Ammon's horn (tissue), 1 donor: ENCODE measurements at places on chromosomes 1 and 21.

- DNase-seq: no peak
Measured at GRCh38 chr1:219177363-219177762, 3.7 kb downstream of the LYPLAL1 start.

DNA sequence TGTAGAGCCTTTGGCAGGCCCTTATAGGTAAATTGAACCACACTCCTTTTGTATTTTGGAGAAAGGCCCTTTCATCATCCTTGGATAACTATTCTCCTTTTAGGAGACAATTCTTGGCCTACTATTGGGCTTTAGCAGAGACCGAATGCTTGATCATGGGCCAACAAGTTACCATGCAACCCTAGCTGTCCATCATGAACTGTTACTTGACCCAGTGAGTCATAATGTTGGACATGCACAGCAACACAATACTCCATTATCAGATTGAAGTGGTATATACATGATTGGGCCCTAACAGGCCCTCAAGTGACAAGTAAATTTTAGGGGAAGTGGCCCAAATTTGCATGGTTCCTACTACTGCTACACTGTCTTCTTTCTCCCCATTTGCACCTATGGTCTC, 84.4 kb downstream of the CATSPERE start:
- DNase-seq: no peak

DNA sequence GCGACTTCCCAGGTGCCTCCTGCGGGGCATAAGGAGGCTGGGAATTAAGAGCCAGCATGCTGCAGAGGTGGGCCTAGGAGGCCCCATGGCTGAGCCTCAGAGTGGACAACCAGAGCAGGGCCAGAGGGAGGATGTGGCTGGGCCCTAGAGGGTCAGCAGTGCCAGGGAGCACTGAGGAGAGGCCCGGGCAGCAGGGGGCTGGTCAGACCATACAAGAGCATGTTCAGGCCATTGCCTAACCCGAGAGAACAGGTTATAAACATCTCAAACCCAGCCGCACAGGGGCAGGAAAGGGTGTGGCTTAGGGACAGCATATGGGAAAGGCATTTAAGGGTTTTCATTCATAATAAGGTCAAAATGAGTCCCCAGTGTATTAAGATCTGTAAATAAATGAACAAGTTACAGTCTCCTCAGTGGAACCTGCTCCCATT, 51.1 kb downstream of the IER5 start:
- no peak for DNase-seq

GRCh38 chr21:43364851-43365424, 62.0 kb downstream of the SIK1 start:
- no peak for DNase-seq

- peak; percentile 69 for DNase-seq
Measured at GRCh38 chr1:40399984-40400704, 26.6 kb downstream of the SMAP2 start.

DNA sequence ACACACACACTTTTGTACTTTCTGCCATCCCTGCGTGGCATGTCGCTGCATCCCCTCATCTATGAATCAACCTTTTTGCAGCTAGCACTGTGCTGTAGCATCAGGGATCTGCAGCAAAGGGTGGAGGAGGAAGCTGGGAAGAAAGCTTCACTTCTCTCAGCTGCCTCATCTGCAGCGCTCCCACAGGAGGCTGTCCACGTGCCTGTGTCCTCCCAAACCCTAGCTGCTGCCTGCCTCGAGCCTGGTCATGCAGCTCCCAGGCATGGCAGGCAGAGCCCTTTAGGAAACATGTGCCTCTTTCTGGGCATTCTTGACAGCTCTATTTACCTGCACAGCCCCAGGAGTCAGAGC, 262.1 kb upstream of the SGIP1 start:
- peak; percentile 81 for DNase-seq

GRCh38 chr1:154881820-154882535, 11.9 kb upstream of the KCNN3 start:
- DNase-seq: no peak

GRCh38 chr1:55555956-55556725, 341.0 kb upstream of the USP24 start:
- DNase-seq: no peak

DNA sequence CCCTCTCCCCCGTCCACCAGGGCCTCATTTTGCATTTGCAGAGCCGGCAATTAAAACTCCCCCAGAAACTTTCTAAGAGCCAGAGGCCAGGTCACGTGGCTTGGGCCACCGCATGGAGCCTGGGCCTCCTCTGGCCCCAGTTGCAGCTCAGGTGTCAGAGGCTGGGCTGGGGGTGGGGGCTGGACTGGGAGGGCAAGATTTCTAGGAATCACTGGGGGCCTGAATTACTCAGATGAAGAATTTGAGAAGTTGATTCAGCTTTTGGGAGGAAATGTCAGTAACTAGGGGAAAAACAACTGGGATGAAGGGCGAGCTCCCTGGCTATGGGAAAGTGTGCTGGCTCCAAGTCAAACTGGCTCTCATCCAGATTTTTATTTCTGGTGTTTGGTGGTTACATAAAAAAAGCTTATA, 151.0 kb downstream of the CDC7 start:
- DNase-seq: no peak

GRCh38 chr1:58324558-58324957, 222.0 kb downstream of the OMA1 start:
- DNase-seq: no peak

DNA sequence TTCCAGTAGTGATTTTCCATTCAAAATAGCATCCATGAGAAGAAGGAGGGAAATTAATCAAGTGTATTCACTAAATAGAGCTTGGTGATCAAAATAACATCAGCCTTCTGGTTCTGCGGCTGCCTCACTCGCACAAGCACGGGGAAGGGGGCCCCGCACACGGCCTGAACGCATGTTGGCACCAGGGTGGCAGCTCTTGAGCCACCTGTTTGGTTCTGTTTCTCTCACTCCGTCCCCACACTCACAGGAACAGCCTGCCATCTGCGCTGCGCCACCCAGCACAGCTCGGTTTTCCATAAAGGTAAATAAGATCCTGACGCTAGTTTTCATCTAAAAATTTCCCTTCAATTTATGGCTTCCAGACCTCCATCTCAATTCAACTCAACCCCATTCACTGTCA, 49.4 kb downstream of the TIAM1 start:
- DNase-seq: peak; percentile 68

GRCh38 chr1:180964595-180964994, 51.9 kb downstream of the KIAA1614 start:
- DNase-seq: no peak

- DNase-seq: no peak
Measured at GRCh38 chr1:31263408-31263807, 23.7 kb upstream of the NKAIN1 start.

DNA sequence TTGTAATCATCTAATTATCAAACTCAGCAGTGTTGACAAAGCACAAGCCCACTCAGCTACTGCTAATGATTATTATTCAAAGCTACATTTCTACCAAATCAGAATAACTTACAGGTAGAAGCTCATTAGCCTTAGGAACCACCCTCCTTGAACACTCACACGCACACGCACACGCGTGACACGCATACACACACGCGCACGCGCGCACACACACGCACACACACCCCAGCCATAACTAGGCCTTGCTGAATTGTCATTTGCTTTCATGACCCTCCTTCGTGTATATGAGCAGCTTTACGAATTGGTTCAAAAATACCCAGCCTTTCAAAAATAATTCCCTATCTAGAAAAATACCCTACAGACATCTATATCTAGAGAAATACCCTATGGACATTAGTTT, 195.6 kb downstream of the SMYD3 start:
- no peak for DNase-seq

DNA sequence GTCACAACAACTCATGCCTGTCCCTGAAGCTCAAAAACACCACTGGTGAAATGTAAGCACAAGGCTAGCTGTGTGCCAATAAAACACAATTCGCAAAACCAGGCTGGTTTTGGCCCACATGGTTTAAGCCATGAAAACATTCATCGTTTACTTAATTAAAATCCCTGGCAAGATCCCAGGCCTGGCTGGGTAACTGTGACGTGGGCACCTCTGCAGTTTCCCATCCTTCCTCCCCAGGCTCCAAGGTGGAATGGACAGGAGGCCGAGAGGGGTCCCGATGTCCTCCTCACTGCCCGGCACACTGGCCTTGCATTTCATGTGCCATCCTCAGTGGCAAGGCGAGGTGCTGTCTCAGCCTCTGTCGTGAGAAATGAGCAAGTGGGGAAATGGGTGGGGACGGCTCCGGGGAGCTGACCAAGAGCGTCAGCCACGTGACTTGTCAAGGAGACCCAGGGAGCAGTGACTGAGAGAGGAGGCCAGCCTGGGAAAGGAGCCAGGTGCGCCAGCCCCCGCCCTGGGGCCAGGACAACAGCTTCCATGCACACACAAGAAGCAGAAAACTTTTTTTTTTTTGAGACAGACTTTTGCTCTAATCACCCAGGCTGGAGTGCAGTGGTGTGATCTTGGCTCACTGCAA, 153.1 kb upstream of the RAB4A start:
- DNase-seq: peak; percentile 73

GRCh38 chr21:44454747-44455523, at the start of gene LRRC3:
TSS of gene LRRC3 (plus strand) at chr21:44455510. CDS start at chr21:44456645, 1,135 bp downstream.
- DNase-seq: no peak

- DNase-seq: no peak
Measured at GRCh38 chr1:245001252-245001651, 136.9 kb upstream of the HNRNPU start.

DNA sequence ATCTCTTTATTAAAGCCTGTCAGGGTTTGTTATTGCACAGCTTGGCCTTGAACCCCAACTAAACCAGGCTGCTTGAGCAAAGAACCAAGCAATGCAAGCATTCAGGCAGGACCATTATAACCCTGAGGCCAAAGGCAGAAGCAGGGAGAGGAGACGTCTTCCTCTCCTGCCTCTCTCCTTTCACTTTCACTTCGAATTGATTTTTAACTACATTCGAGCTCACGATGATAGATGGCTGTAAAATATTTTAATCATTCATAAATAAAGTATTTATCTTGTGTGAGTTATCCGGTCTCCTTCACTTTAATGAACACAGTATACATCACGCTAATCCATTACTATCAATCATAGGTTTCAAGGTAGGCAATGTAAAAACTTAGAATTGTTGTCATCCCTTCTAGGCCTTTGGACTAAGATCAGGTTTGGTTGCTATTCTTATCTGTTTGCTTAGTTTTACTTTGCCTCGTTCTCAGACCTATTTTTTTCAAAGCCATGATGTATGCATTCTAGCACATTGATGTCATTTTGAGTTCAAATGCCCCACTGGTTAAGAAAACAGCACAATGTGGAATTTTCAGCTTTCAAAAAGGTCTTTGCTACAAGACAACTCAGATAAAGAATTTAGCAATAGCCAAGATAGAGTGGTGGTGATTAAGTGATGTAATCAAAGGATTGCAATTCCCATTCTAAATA, 480.2 kb upstream of the RUNX1 start:
- DNase-seq: peak; percentile 32

DNA sequence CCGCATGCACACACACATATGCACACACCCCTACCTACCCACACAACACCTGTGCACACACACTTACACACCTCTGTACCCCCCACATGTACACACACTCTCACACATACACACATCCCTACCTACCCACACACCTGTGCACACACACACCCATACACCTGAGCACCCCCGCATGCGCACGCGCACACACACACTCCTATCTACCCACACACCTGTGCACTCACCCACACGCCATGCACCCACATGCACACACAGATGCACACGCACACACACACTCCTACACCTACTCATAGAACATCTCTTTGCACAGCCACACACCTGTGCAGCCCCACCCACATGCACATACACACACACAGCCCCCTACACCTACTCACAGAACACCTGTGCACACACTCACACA, 15.5 kb upstream of the PADI2 start:
- no peak for DNase-seq

DNA sequence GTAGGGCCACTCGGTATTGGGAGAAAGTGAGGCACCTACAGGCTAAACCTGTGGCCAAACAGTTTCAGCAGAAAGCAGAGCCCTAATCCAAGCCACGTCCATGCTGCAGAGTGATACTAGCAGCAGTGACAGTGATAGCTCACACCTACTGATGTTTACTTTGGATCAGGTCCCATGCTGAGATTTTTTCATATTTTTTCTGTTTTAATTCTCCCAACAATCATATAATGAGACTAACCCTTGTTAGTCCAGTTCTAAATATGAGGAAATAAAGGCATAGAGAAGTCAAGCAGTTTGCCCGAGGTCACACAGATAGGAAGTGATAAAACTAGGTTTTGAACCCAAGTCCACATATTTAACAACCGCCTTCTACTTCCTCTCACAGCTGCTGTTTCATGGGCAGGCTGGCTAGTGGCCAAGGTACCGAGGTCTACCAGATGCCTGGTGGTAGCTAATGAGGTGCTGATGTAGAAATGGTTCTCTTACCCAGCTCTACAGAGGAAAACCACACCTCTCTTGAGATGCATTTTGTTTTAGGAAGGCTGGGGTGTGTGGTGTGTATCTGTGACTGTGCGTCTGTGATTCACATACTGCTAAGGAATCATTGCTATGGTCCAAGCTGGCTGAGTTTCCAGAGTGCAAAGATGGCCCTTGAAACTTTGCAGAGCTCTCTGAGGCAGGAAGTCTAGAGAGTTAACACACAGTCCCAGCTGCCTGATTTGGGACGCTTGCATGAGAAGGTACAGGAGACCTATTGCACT, 80.3 kb upstream of the ARTN start:
- DNase-seq: no peak

DNA sequence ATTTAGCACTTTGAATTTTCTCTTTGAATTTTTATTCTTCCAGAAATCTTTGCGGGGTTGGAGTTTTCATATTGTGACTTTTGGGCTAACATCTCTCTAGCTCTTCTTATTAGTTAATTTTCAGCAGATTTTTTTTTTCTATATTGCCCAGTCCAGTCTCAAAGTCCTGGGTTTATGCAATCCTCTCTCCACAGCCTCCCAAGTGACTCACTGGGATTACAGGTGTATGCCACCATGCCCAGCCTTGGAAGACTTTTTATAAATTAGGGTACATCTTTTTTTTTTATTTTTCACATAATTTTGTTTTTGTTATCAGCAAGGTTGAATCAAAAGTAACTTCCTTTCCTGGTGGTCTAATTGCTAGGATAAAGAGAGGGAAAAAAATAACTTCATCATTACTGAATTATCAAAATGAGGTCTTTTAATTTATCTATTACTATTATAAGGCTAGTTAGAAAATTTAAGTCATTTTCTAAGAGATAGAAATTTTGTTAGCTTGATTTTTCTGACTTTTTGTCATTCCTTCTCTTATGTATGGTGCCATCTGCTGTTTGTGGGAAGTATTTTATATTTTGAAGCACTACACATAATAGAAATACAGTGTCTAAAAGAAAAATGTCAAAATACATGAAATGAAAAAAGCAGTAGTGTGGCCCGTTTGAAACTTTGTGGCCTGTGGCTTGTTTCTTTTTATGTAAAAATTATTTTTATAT, 273.4 kb upstream of the CACYBP start:
- DNase-seq: peak; percentile 34
